Keratinocyte (primary cell): ENCODE measurements at places on chromosomes 2 and 18. TPM values are rescaled to one million over a fixed set of nuclear protein-coding genes. Genes with fewer than 3 reads are reported as not detected.

GRCh38 chr2:143891879-143892308, 628.0 kb downstream of the ZEB2 start:
- no peak for DNase-seq
- H3K4me1 ChIP-seq, result no peaks in the 10 kb centered on the region
- no peak overlapping the region for H3K27ac ChIP-seq

DNA sequence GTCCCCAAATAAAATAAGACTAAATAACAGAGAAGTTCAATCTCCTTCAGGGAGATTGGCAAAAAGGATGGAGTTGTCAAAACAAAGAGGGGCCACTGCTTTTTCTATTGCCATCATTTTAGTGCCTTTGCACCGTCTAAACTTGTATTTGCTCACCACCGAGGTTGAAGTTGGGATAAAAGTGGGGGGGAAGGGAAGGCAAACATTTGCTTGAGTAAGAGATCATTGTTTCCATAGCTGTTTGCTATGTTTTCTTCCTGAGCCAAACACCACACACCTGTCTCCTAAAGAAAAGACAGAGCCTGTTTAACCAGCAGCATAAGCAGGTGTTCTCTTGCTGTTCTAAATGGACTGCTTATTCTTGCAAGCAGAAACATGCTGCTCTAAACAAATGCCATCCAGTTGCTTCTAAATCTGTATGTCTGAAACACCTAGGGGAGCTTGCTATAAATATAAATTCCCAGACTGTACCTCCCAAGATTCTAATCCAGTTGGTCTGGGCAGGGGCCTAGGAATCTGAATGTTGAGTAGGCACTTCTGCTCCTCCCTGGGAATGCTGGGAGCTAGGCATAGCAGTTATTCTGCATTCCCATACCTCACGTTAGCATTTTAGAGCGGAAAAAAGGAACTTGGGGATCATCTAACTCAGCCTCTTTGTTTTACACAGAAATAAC, 179.4 kb upstream of the ARL4C start:
- H3K36me3 ChIP-seq, result no peaks in the 10 kb centered on the region
- no peak for DNase-seq
- no peak overlapping the region for H3K4me3 ChIP-seq
- peaks cover 50% of the 10 kb centered on the region for H3K4me1 ChIP-seq
- H3K27ac ChIP-seq, result no peak overlapping the region

DNA sequence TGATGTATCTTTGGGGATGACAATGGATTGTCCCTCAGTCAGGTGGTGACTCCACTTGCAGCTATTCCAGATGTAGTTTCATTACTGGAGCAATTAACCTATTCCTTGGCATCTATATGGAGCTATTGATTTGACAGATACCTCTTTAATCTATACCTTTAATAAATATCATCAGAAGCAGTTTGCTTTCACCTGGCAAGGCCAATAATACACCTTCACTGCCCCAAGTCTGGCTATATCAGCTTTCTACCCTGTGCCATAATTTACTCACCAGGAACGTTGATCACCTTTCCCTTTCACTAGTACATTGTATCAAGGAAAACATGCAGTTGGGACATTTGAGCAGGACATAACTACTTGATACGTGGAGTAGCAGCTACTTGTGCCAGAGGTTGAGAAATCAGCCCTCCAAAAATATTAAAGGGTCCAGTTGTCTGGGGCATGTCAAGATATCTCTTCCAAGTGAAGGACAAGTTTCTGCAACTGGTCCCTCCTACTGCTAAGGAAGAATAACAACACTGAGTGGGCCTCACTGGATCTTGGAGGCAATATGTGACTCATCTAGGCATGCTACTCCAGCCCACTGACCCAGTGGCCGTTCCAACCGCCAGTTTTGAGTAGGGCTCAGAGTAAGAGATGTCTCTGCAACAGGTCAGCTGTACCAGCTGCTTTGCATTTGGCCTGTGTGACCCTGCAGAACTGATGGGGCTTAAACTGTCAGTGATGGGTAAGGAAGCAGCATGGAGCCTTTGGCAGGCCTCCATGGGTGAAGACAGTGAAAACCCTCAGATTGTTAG, 67.0 kb downstream of the PSMG2 start:
- H3K36me3 ChIP-seq, result no peaks in the 10 kb centered on the region
- no peak overlapping the region for H3K4me3 ChIP-seq

DNA sequence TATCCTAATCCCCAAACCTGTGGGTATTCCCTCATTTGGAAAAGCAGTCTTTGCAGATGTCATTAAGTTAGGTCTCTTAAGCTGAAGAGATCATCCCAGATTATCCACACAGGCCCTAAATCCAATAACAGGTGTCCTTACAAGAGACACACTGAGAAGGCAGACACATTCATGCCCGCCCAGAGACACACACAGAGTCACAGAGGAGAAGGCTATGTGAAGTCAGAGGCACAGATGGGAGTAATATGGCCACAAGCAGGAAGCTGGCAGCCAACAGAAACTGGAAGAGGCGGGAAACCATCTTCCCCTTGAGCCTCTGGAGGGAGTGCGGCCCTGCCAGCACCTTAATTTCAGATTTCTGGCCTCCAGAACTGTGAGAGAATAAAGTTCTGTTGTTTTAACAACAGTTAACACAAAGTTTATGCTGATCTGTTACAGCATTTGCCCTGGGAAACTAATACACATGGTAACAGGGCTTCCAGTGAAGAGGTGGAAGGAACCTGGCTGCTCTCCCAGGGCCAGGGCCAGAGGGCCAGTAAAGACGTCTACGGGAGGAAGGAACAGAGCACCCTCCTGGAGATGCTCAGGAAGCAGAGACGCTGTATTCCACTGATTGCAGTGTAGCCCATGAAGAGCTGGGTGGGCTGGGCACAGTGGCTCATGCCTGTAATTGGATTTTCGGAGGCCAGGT, 217.5 kb downstream of the GLI2 start:
- H3K36me3 ChIP-seq, result no peaks in the 10 kb centered on the region
- no peak for DNase-seq
- peaks cover 3% of the 10 kb centered on the region for H3K4me1 ChIP-seq

Gene IL1RL1
- polyA plus RNA-seq, result 0.22 to 1.3 TPM (median 0.93 TPM) in 3 replicates

- no peaks in the 10 kb centered on the region for H3K27me3 ChIP-seq
- H3K4me3 ChIP-seq, result no peak overlapping the region
- no peak for DNase-seq
Measured at GRCh38 chr18:23938043-23938756, 76.4 kb upstream of the TTC39C start.

GRCh38 chr18:33720133-33720532, 142.1 kb downstream of the ASXL3 start:
- H3K4me1 ChIP-seq, result no peaks in the 10 kb centered on the region
- no peak overlapping the region for H3K4me3 ChIP-seq
- DNase-seq, result no peak
- no peak overlapping the region for H3K27ac ChIP-seq

Gene MPP4
- polyA plus RNA-seq, result 0.27 to 0.63 TPM (median 0.42 TPM) in 3 replicates

Gene CFAP221
- polyA plus RNA-seq, result not detected in 3 replicates

Gene RNF181
- polyA plus RNA-seq, result 174 to 336 TPM (median 264 TPM) in 3 replicates

DNA sequence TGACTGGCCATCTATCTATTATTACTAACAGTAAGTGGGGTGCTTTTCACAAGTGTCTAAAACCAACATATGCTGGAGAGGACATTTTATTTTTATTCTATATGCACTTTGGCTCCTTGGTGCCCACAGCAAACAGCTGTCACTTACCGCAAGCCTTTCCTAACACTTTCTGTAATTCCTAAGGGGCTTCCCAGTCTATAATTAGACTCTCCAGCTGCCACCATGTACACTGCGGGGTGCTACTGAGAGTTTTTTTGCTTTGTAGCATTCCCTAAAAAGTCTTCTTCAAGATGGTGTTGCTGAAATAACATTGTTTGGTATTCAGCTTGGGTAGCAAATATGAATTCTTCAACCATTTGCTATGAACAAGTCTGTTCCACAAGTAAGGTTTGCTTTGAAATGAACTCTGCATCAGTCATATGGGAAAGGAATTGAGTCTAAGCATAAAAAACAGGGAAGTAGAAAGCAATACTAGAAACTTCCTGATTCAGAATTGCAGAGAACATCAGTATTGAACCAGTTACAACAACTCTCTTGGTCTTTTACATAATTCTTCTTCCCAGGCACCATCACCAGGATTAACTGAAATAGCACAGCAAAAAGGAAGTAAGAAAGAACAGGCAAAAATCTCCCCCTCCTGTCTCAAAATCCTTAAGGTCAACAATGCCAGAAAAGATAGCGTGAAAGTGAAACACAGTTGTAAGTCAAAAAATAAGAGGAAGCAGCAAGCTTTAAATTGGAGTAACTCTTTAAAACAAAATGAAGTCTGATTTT, 28.6 kb downstream of the EPB41L3 start:
- no peak for DNase-seq
- no peak overlapping the region for H3K27ac ChIP-seq
- no peaks in the 10 kb centered on the region for H3K36me3 ChIP-seq
- H3K4me3 ChIP-seq, result no peak overlapping the region
